ENCODE measurements at places on chromosomes 13 and 19.

DNA sequence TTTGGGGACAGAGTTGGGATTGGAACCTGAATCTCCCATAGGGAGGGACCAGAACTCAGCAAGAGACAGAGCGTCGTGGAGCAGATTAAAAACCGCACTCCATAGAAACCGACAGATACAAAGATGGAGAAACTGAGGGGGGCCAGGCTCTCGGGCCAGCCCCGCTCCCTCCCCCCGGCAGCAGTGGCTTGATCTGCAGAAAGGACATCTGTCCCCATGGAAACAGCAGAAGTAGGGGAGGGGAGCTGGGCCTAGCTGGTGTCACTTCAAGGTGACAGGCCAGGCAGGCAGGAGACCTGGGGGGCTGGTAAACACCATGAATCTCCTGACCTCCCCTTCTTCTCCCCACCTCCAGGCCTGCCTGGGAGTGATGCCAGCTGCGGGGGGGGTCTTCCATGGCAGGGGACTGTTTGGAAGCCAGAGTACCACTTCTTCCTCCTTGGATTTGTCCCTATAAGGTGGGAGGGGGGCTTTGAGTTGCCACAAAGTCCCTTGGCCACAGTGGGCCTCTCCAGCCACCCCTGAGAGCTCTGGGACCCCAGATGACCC, 10.9 kb downstream of the TMIGD2 start:
- no peak for DNase-seq

- DNase-seq: no peak
These were observed 35.6 kb downstream of the CCDC169 start for GRCh38 chr13:36261976-36262375.

GRCh38 chr13:30923418-30923817, 9.0 kb upstream of the TEX26 start:
- no peak for DNase-seq

- no peak for DNase-seq
These were observed 15.7 kb downstream of the SERPINE3 start for GRCh38 chr13:51355217-51355616.

- no peak for DNase-seq
These were observed 74.0 kb upstream of the POMP start for GRCh38 chr13:28584873-28585381.

- DNase-seq: no peak
These were observed 19.2 kb downstream of the GPX4 start for GRCh38 chr19:1122972-1123363.

- DNase-seq: no peak
These were observed 332.6 kb downstream of the SLITRK1 start for GRCh38 chr13:83549671-83550070.

- no peak for DNase-seq
These were observed at the start of gene SERTM1 for GRCh38 chr13:36673838-36674326. TSS of gene SERTM1 (plus strand) at chr13:36674020. CDS start at chr13:36695079, 21,059 bp downstream.

- DNase-seq: no peak
These were observed 80.1 kb upstream of the ATXN8OS start for GRCh38 chr13:70027551-70027950.

GRCh38 chr19:4140237-4140711, 13.2 kb upstream of the CREB3L3 start:
- no peak for DNase-seq

GRCh38 chr13:107803822-107804495, 411.4 kb downstream of the LIG4 start:
- DNase-seq: no peak

DNA sequence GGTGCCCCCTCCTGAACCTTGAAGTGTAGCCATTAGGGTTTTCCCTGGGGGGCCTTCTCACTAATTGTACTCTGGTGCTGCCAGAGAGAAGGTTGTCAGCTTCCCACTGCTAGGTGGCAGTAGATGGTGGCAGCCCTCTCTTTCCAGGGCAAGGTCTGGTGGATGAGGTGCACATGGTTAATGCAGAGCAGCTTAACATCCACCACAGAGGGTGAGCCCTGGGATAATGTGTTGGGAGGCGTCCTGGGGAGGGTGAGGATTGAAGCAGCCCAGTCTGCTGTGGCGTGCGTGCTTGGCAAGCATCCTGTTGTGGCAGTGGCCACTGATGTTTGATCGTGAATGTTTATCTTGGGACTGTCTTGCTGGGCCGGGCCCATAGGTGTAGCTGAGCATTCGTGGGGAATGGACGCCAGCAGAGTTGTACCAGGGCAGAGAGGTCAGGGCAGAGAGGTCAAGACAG, 5.8 kb downstream of the EGLN2 start:
- DNase-seq: no peak

DNA sequence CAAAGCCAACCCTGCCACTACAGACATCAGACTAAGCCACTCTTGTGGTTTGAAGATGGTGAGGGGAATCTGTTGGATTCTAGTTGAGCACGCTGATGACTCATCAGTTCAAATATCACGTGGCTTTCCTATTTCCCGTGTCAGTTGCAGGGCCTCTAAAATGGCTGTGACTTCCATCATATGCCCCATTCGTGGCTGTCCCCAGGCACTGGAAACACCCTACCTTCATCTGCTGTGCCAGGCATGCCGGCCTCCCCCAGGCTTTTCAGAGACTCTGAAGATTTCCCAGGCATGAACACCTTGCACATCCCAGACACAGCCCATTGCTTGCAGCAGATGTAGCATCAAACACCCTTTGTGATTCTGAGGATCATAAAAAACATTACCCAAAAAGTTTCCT, 659.9 kb downstream of the UQCRFS1 start:
- DNase-seq: no peak

DNA sequence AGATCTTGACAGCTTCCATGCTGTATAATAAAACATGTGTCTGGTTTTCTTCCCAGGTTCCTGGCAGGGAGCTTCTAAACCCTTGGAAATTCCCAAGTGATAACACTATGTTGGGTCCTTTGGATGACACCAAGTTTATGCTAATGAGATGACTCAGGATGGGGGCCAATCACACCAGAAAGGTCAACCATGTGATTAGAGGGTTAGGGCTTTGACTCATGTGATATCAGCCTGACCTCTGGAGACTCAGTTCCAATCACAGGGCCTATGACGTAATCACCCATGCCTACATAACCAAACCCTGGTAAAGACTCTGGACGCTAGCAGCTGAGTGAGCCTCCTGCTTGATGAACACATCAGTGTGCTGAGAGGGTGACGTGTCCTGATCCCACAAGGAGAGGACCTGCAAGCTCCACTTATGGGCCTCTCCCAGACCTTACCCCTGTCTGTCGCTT, 203.6 kb downstream of the DCLK1 start:
- no peak for DNase-seq

GRCh38 chr13:99905224-99905623, 66.3 kb downstream of the ZIC5 start:
- DNase-seq: no peak

DNA sequence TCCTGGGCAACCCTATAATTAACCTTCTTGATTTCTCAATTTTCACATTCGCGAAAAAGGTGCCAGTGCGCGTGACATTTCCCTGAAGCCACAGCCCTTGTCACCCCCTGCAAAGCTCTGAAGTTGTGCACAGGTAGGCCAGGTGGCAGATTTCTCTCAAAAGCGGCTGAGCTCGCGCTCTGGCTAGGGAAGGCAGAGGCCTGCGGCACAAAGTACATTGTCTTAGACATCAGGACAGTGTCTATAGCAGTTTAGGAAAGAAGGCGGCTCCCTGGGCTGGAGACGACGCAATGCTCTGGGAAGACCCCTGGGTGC, 42.9 kb upstream of the ZNF14 start:
- DNase-seq: no peak

DNA sequence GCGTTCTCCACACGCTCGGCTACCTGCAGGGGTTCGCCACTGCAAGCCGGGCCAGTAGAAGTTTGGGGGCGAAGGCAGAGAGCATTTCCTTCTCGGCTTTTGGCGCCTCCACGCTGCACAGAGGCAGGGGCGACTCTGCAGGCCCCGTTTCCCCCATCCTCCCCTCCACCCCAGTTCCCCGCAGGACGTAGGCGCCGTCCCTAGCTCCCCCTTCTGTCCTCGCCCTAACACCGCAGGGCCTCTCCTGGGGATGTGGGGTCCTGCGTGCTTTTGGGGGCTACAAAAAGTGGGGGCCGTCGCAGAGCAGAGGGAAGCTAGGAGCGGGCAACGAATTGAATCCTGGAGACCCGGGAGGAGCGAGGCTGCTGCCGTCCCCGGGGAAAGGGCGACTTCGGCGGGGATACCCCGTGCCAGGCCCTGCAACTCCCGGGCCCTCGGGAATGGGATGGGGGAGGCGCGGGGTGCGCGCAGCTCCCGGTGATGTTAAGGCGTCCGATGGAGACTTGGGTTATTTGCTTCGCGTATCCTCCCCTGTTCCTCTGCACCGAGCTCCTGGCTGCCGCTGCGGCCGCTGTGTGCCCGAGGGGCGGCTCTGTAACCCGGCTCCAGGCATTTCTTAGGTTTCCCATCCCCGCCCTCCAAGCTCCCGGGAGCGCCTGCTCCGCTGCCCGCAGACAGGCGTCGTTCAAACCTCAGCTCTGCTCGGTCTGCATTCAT, 255.9 kb upstream of the SOX21 start:
- DNase-seq: peak; percentile 2

GRCh38 chr19:11279505-11280236, 16.3 kb upstream of the TSPAN16 start:
- DNase-seq: no peak

- no peak for DNase-seq
These were observed 15.8 kb downstream of the NFIX start for GRCh38 chr19:13010992-13011652.

DNA sequence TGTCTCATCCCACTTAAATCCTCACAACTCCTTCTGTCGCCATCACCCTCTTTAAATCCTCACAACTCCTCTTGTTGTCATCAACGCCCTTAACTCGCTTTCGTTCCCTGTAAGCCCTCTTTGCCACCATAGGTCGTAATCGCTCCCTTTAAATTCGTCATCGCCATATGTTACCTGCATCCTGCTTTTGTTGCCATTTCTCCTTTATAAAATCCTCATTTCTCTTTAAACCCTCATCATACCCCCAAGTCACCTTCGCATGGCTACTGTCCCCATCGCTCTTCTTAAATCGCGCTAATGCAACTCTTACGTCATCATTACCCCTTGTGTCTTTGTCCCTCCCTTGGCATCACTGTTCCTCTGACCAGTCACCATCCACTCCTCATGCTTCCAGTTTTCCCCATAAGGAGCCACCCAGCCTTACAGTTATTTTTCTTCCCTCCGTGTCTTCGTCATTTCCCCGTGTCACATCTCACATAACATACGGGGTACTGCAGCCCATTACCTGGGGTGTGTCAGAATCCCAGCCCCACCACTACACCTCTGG, 539 bp downstream of the PLD3 start:
- DNase-seq: no peak

- no peak for DNase-seq
These were observed 7.8 kb upstream of the F2RL3 start for GRCh38 chr19:16880884-16881554.

- no peak for DNase-seq
These were observed 760.7 kb upstream of the SLITRK6 start for GRCh38 chr13:86559901-86560300.

GRCh38 chr13:49410006-49410405, 33.9 kb downstream of the CAB39L start:
- DNase-seq: no peak

- DNase-seq: no peak
These were observed 202.4 kb downstream of the ITGBL1 start for GRCh38 chr13:101654883-101655282.

DNA sequence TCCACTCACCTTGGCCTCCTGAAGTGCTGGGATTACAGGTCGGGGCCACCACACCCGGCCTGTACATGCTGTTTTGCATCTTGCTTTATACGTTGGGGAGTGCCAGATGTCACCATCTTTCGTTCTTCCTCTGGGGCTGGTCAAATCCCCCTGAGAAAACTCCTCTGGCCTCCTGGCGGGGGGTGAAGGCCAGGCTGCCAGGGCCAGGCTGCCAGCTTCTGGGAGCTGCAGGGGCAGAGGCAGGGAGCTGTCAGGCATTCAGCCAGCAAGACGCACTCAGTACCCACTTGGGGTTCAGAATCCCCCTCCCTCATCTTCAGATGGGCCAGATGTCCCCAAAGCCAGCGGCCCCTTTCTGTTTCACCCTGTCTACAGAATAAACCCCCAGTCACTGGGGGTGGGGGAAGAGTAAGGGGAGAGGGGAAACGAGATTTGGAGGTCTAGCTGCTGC, 16.1 kb downstream of the ZSWIM9 start:
- no peak for DNase-seq

DNA sequence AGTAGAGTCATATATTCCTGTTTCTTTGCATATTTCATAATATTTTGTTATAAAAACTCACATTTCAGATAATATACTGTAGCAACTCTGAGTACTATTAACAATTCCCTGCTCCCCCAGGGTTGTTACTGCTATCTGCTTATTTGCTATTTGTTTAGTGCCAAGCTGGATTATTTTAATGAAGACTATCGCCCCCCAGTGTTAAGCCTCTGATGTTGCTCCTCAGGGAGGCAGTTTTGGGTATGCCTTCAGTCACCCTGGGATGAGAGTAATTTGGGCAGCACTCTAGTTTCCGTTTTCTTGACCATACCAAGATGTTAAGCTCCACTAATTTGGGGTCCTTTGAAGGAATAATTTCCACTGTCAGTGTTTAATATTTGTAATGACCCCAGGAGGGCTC, 46.0 kb downstream of the MICU2 start:
- DNase-seq: no peak

DNA sequence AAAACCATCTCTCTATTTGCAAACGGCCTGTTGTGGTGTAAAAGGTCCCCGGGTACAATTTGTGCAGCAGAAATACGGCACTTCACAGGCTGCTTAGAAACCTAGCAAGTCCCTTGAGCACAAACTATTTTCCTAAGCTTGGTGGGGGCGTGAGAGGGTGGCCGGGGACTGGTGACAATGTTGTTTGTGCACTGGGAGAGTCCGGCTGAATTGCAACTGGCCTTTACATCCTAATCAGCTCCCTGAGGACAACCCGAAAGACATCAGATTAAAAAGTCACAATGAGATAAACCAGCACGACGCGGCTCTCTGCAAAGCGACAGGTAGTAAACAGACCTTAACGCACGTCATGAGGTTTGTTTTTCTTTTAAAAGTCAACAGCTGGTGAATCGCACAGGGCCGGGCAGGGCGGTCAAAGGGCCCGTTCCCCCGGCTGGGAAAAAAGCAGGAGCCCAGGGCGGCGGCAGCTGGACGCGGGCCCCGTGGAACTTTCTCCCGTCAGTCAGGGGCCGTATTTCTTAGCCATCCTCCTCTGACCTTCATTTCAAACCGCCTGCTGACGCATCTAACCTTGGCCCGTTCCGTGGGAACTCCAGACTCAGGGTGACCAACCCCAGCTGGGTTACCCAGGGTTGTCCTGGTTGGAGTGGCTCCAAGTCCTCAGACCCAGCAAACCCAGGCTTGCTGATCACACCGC, 112.3 kb downstream of the GADD45B start:
- no peak for DNase-seq
